Gastrocnemius medialis (tissue), 4 donors: ENCODE measurements at places on chromosomes 6 and 20.

DNA sequence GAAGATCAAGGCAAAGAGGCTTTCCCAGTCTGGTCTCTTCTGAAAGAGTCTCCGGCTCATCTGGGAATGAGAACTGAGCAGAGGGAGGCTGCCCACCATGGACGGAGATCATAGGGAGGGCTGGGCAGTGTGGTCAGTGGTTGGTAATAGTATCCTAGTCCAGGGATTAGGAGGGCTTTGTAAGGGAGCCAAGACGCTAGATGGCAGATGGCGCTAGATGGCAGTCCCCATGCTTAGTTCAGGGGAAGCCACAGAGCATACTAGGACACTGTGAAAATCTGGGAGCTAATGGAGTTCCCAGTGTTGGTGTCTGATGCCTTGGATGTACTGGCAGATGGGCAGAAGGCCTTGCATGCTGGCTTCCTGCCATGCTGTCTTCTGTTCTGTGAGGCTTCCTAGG lies 21.7 kb upstream of the DAAM2 start:
- H3K27me3 ChIP-seq: no peaks in the 10 kb centered on the region
- no peak overlapping the region for H3K27ac ChIP-seq
- no peaks in the 10 kb centered on the region for H3K36me3 ChIP-seq
- DNase-seq: no peak
- H3K4me3 ChIP-seq: no peak overlapping the region

DNA sequence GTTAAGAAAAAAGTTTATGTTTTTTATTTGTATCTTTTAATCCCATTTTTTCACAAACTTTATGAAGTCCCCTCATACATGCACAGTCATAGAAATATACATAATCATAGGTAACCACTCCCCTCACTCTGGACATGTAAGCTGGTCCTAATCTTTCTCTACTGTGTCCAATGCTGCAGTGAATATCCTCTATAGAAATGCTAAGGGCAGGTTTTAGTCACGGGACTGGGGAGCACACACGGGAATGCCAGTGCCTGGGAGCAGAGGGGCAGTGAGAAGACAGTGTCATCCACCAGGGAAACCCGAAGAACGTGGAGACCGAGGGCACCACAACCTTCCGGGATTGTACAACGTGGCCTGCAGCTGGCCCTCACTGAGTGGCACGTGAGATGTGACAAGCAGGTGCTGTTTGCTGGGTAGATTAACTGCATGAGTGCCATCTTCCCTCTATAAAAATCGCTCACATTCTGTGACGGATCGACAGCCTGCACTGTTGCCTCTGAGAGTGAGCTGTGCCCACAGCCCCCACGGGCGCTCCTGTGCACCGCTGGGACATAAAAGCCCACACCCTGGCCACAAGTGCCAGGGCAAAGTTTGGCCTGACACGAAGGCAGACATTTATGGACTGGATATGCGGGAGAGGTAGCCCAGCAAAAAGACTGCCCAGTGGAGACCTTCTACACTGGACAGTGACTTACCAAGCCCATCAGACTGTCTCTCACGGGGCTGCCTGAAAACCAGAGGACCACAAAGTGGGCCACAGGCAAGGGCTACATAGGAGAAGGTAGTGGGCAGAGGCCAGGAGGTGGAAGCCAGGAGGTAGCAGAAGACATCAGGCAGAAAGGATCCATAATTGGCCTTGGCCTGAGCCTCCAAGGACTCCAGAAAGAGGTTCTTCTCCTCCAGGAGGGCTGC lies 63.2 kb downstream of the FGD2 start:
- H3K4me1 ChIP-seq: peaks cover 4% of the 10 kb centered on the region
- H3K27ac ChIP-seq: peak overlapping the region; percentile 33
- no peaks in the 10 kb centered on the region for H3K27me3 ChIP-seq
- peak; percentile 64 for DNase-seq

GRCh38 chr20:4894981-4895381 lies 106.3 kb downstream of the SLC23A2 start:
- H3K36me3 ChIP-seq: no peaks in the 10 kb centered on the region
- no peaks in the 10 kb centered on the region for H3K27me3 ChIP-seq
- DNase-seq: no peak
- H3K27ac ChIP-seq: no peak overlapping the region

GRCh38 chr6:110671447-110671846 lies 143.8 kb downstream of the CDK19 start:
- peaks cover 6% of the 10 kb centered on the region for H3K4me1 ChIP-seq
- H3K27ac ChIP-seq: no peak overlapping the region
- no peaks in the 10 kb centered on the region for H3K27me3 ChIP-seq

DNA sequence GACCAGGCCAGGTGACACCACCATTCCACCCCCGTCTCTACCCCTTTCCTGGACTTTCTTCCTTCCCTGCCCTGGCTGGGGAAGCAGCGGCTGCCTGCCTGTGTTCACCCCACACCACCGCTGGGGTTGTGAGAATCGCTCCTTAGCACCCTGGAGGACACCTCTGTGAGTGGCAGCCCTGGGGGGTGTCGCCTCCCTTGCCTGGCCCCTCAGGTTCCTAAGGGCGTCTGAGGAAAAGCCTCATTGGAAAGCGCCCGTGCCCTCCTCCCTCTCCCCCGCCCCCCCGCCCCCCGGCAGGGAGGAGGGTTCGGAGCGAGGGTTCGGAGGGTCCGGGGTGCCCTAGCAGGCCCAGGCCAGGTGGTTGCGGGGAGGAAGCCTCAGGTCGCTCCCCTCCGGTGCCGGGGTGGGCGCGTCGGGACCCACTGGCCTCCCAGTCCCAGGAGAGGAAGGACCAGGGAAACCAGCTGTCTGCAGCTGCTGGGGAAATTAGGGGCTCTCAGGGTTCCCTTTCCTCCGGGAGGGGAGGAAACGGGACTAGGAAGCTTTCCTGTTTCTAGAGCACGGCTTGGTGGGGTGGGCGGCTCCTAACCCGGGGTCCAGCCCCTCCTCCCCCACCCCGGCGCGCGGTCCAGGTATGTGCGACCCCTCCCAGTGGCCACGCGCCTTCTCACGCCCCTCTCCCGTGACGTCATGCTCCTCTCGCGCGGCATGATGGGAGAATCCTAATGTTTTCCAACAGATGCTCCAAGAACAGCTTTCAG lies at the start of gene PHACTR3:
PHACTR3 (plus strand) TSS at position 760 of the 761 bp plus-strand sequence. CDS start 475 bp downstream, outside the sequence.
- H3K4me1 ChIP-seq: no peaks in the 10 kb centered on the region
- peaks cover 49% of the 10 kb centered on the region for H3K27me3 ChIP-seq
- no peak for DNase-seq
- no peak within 1 kb of the TSS for H3K27ac ChIP-seq

DNA sequence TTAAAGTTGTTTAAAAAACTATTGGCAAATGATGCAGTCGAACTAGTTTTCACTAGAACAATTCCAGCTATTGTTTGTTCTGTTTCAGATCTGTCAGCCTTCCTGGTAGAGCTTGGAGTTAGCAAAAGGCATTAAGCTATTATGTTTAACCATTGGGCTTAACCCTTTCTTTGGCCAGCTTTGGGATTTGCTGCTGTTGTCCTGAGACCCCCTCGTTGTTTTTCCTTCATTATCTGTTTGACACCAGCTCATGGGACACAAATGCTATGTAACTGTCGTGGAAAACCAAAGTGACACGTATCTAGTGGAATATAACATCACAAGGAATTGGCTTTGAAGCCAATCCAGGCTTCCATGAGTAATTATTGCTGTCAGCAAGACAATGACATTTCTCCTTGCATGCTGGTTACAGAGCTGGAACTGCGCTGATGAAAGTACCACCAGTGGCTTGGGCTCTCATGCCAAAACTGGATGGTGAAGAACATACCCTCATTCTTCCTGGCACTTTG lies 96.0 kb downstream of the EYA2 start:
- H3K36me3 ChIP-seq: no peaks in the 10 kb centered on the region
- no peak overlapping the region for H3K4me3 ChIP-seq
- no peak for DNase-seq
- no peaks in the 10 kb centered on the region for H3K27me3 ChIP-seq
- no peaks in the 10 kb centered on the region for H3K4me1 ChIP-seq

- no peak overlapping the region for H3K27ac ChIP-seq
- H3K4me1 ChIP-seq: no peaks in the 10 kb centered on the region
- no peak for DNase-seq
- H3K36me3 ChIP-seq: no peaks in the 10 kb centered on the region
Observed at GRCh38 chr20:745683-746301, 22.5 kb downstream of the SLC52A3 start.

DNA sequence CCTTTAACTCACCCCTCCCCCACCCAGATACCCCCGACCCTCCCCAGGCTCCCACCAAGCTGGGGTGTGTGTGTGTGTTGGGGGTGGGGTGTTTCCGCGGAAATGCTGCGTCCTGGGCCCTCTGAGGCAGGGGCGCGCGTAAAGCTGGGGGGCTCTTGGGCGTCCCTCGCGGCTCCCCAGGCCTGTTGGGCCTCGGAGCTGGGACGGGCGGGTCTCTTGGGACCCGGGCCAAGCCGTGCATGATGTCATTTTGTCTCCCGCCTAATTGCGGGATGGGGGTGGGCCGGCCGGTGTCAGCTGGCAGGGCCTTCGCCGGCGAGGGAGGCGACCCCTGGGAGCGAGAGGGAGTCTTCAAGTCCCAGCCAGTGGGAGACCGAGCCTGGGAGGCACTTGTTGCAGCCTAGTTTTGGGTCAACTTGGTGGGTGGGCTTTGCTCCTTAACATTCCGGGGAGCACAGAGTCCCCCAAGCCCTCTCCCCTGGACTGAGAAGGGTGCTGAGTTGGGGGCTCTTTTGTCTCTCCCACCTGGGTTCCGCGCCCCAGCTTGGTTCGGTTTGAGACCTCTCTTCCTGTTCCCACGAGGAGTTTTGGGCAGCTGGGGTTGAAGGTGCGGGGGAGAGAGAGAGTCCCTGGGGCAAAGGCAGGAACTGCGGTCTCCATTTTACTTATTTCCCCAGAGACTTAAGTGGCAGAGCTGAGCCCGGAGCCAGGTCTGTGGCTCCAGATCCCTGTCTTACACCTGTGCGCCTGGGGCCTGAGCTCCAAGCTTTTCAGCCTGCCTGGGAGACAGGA lies 623 bp downstream of the MYBL2 start:
- no peak for DNase-seq
- no peaks in the 10 kb centered on the region for H3K36me3 ChIP-seq
- H3K27me3 ChIP-seq: peaks cover 38% of the 10 kb centered on the region

- H3K36me3 ChIP-seq: no peaks in the 10 kb centered on the region
- no peaks in the 10 kb centered on the region for H3K27me3 ChIP-seq
- H3K4me1 ChIP-seq: peaks cover 43% of the 10 kb centered on the region
Observed at GRCh38 chr6:149895048-149895590, 2.8 kb downstream of the RAET1E start.

DNA sequence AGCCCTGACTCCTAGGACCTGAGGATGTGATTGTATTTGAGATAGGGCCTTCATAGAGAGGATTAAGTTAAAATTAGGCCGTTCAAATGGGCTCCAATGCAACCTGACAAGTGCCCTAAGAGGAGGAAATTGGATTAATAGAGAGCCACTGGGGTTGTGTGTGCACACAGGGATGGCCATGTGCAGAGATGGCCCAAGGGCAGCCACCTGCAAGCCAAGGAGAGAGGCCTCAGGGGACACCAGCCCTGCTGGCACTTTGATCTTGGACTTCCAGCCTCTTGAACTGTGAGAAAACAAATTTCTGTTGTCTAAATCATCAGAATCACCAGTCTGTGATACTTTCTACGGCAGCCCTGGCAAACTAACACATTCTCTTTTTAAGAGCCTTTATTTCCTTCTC lies 598.8 kb downstream of the UTRN start:
- no peaks in the 10 kb centered on the region for H3K36me3 ChIP-seq
- H3K4me3 ChIP-seq: no peak overlapping the region
- no peaks in the 10 kb centered on the region for H3K4me1 ChIP-seq
- no peaks in the 10 kb centered on the region for H3K27me3 ChIP-seq

- H3K4me3 ChIP-seq: no peak overlapping the region
- H3K27ac ChIP-seq: peak overlapping the region; percentile 74
- no peaks in the 10 kb centered on the region for H3K27me3 ChIP-seq
- peak; percentile 81 for DNase-seq
- peaks cover 13% of the 10 kb centered on the region for H3K4me1 ChIP-seq
Observed at GRCh38 chr6:36666826-36667591, 11.5 kb upstream of the CDKN1A start.
